Fibroblast of skin of abdomen (primary cell): ENCODE measurements at places on chromosomes 3 and 15.

GRCh38 chr3:186235554-186235953 lies 126.5 kb downstream of the DGKG start:
- DNase-seq: no peak

- DNase-seq: peak; percentile 70
Measured at GRCh38 chr3:152466784-152467183, 198.1 kb downstream of the MBNL1 start.

DNA sequence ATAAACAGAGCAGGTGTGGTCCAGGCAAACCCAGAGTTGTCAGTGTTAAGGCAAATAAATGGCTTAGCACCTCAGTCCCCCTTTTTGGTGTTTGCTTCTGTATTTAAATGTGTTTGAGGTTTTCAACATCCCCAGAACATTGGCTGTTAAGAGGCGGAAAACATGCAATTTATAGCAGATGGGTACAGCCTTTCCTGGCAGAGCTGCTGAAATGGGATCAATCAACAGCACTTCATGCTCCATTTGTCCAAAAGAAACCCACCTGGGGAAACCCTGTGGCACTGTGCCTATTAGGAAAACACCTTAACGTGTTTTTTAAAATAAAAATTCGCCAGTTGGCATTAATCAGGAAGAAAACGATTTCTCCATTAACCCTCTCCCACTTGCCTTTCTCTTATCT lies 135.4 kb downstream of the MCTP2 start:
- DNase-seq: no peak

DNA sequence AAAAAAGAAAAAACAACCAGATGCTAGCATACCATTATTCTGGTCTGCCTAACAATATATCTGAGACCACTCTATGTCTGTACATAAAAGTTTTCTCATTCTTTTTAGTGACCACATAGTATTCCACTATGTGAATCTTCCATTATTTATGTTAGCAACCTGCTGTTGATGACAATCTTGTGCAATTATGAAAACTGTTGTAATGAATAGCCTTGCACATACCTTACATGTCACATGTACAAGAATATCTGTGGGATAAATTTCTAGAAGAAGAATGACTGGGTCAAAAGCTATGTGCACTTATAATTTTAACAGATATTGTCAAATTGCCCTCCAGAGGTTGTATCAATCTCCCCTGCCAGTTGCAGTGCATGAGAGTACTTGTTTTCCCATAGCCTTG lies 62.5 kb downstream of the ARHGAP31 start:
- DNase-seq: no peak

DNA sequence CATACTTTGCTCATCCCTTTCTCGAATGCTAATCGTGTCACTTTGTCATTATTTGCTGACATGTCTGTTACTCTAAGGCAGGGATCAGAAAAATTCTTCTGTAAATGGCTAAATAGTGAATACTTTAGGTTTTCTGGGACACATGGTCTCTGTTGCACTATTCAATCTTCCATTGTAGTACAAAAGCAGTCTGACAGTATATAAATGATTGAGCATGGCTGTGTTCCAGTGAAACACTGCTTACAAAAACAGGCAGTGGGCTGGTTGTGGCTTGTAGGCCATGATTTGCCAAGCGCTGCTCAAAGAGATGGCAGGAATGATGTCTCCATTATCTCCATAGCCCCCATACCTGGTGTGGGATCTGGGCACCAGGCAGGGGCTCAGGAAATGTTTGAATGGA lies 45.6 kb downstream of the TMEM266 start:
- DNase-seq: no peak

DNA sequence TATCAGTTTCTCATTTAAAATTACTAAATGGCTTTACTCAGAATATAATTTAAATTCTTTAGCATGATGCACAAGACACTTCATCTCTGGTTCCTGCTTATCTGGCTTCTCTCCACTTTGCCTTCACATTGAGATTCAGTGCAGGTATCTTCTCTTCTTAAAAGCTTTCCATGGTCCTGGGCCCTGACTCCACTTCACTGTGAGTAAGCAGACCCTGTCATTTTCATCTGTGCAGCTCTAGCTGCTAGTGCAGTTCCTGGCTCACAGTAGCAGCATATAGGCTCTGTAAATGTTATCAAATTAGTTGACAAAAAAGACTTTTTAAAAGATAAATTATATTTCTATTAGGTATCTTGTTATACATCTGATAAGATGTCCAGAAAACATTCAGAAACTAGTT lies 58.8 kb downstream of the BCHE start:
- DNase-seq: no peak

DNA sequence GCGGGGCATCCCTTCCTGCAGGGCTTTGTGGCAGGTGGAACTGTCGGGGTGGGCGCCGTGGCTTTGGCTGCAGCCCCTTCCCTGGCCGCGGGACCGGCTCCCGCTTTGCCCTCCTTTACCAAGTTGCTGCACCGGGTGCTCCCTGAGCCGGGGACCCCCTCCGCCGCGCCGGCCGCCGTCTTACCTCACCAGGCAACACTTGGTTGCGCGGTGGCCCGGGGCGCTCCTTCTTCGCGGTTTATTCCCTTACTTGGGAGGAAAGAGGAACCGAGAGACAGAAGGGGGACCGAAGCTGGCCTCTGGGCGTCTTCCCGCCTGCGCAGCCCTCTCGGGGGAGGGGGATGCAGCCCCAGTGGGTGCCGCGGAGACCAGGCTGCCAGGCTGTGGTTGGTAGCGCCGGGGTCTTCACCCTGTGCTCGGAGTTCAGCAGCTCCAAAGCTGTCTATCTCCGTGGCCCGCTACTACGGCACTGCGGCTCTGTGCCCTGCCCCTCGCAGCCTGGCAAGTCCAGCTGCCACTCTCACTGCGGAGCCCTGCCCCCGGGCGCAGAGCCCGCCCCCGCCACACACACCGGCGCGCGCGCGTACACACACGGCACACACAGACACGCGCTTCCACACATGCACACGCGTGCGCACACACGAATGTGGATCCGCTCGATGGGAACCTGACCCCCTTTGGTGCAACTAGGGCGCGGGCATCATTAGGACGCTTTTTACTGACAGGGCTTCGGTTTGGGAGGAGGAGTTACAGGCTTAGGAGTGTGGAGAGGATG lies at the start of gene DGKG:
Gene DGKG, minus strand, starts transcription at position 473 of the 775 bp plus-strand sequence. CDS start 41,775 bp downstream, outside the sequence.
- DNase-seq: no peak

DNA sequence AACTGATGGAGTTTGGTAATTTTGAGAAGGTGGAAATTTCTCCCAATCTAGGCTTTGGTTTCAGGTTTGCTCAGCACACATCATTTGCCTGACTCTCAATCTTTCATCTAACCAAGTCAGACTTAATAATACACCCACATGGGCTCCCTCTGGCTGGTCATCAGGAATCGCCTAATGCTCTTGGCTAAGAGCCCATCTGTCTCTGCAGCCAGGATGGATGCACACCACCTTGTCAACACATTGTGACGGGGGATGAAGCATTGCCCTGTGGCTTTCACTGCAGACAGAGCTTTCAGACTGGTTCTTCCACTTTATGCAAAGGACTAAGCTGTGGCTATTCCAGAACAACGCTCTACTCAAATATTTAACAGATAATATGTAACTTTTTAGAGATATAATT lies 3.0 kb upstream of the HDGFL3 start:
- DNase-seq: peak; percentile 96

DNA sequence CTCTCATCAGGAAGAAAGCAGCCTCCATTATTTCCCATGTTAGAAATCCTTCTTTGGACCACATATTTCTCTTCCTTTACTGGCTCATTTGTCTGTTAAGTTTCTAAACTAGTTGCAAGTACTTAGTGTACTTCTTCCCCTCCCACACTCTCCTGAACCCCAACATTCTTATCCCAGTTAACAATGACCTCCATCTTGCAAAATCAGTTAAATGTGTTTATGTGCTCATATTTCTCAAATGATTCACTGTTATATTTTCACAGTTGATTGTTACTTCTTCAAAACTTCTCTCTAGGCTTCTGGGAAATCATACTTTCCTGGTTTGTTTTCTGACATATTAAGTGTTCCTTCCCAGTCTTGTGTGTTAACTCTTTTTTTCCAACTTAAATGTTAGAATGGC lies 856.9 kb downstream of the EPHA3 start:
- DNase-seq: peak; percentile 1

DNA sequence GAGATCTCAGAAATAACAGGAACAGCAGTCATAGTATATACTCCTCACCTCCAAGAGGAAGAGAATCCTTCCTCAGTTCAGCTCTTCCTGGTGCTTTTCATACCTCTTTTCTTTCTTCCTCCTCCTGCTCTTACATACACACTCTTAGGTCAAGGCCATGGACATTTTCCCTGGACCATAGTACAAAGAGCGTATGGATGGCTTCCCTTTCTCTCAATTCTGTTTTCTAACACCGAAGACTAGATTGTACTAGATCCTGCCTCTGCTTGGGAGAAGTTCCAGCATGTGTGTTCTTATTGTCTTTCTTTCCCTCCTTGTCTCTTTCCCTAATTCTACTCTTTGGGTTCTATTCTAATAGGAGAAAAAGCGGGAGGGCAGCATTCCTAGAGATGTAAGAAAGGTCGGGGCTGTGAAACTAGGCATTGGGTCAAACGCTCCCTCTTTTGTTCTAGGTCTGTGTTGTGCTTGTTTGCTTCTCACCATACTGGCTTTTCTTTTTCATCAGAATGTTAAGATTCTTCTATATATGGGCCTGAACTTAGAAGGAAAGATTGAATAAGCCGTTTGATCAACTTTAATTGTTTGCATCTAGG lies 77.4 kb downstream of the VPS8 start:
- no peak for DNase-seq

GRCh38 chr3:22634433-22634832 lies 568.7 kb upstream of the UBE2E2 start:
- DNase-seq: no peak

- peak; percentile 26 for DNase-seq
Measured at GRCh38 chr15:92394309-92395097, 822 bp downstream of the ST8SIA2 start.

- no peak for DNase-seq
Measured at GRCh38 chr15:38145651-38146111, 107.0 kb upstream of the SPRED1 start.

- no peak for DNase-seq
Measured at GRCh38 chr3:171654326-171654725, 156.0 kb downstream of the PLD1 start.

- DNase-seq: peak; percentile 24
Measured at GRCh38 chr15:41982133-41982930, 10.0 kb upstream of the EHD4 start.

DNA sequence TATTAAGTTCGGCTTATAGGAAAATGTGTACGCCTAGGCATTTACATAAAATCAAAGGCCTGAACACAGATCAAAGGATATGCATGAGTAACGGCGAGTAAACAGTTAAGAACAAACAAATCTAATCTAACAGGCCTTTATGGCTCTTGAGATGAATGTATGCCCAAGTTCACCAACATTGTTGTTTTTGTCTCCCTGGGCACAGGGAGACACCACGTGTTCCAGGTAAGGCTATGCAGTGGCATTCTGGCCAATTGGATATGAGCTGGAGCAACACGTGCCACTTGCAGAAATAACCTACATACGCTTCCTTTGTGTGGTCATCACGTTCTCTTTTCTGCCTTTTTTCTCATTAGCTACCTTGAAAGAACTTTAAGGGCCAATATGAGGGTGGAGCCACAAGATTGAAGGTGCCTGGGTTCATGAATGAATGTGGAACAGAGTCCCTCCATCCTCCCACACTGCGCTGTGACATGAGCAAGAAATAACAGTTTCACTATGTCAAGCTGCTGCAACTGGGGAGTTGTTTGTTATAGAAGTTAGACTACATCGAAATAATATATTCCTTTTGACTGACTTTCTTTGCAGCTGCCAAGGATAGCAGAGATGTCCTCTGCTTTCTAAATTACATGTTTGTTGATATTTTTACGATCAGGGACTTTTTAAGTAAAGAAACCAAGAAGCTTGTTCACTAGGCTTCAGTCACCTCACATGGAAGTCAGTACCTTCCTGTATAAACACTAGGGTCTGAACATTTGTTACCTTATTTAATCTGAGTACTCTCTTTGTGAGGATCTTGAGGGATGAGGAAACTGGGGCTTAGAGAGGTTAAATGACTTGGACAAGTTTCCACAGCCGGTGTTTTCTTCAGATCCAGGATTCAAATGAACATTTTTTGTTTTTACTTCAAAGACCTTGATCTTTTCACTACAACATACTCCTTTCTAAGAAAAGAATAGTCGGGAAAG lies 427.5 kb upstream of the TBL1XR1 start:
- no peak for DNase-seq

GRCh38 chr3:149307435-149307783 lies 26.0 kb downstream of the TM4SF18 start:
- DNase-seq: no peak

- no peak for DNase-seq
Measured at GRCh38 chr15:80098341-80098740, 38.9 kb downstream of the ZFAND6 start.

GRCh38 chr3:50519471-50520089 lies 16.1 kb upstream of the CACNA2D2 start:
- DNase-seq: peak; percentile 18

DNA sequence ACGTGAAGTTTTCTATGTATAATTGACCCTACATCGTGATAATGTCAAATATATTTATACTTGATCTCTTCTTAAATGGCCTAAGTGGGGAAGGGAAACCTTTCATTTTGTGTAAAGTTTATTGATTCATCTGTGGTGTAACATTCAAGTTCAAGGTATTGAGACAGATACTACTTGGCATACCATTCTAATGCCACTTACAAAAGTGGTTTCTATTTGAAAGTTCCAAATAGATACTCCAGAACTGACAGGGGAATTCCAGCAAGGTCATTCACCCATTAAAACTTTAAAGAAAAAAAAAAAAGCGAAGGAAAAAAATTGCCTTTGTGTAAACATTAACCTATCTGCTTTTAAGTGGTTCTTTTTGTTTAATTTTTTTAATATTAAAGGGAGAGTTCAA lies 45.3 kb upstream of the MAP3K13 start:
- DNase-seq: no peak

DNA sequence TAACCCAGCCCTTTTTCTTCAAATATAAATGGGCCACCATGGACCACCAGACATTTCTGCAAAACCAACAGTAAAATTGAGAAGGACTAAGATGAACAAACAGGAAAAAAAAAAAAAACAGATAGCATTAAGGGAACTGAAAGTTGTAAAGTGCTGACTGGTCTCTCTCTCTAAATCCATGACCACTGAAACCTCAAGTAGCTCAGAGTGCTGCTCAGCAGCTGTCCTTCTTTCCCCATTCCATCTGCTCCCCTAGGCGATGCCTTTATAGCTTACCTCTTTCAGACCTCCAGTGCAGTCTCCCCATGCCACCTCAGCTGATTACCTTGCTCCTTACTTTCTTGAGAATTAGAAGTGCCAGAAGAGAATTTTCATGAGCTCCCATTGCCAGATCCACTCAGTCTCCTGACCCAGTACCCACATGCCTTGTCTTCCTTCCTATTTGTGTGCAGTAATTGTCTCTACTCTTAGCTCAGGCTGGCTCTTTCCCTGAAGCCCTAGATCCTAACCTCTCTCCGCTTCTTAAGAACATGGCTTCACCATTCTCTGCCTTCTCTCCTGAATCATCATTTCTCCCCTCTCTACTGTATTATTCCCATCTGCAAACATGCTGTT lies 23.9 kb upstream of the XIRP1 start:
- DNase-seq: no peak

GRCh38 chr3:179100652-179101051 lies 29.0 kb upstream of the ZMAT3 start:
- peak; percentile 18 for DNase-seq
